ENCODE measurements at places on chromosomes 6 and 20. TPM values are rescaled to one million over a fixed set of nuclear protein-coding genes. Genes with fewer than 3 reads are reported as not detected.

DNA sequence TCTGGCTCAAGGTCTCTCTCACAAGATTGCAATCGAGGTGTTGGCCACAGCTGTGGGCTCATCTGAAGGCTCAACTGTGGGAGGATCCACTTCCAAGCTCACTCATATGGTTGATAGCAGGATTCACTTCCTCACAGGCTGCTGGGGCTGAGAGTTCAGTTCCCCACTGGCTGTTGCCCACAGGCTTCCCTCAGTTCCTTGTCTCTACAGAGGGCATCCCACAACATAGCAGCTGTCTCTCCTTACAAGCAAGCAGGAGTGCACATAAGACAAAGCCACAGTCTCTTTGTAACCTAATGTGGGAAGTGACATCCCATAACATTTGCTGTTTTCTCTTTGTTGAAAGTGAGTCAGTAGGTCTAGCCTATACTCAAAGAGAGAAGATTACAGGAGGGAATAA, 14.0 kb downstream of the SPATS1 start:
- H3K27ac ChIP-seq = no peak overlapping the region
- DNase-seq = no peak
- H3K4me1 ChIP-seq = no peaks in the 10 kb centered on the region
- no peak overlapping the region for H3K4me3 ChIP-seq

DNA sequence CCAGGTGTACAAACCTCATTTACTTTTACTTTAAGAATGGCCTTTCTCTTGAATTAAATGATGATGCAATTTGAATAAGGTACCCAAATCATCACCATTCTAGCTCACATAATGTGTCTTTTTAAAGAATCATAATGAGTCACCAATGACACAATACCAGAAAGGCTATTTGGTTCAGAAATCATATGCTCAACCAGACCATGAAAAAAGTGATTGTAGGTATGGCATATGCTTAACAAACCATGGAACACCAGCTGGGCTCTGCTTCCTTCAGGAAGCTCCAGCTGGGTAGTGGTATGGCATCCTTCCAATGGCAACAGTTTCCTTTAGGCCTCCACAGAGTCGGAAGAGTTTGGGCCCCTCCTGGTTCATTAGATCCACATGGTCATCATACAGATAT, 128.2 kb downstream of the FRK start:
- no peaks in the 10 kb centered on the region for H3K36me3 ChIP-seq
- no peak overlapping the region for H3K27ac ChIP-seq
- H3K4me3 ChIP-seq = no peak overlapping the region
- H3K4me1 ChIP-seq = no peaks in the 10 kb centered on the region
- H3K27me3 ChIP-seq = no peaks in the 10 kb centered on the region

GRCh38 chr6:4336778-4337442, 201.5 kb upstream of the ECI2 start:
- H3K4me3 ChIP-seq = no peak overlapping the region
- no peak for DNase-seq
- no peaks in the 10 kb centered on the region for H3K27me3 ChIP-seq
- no peaks in the 10 kb centered on the region for H3K36me3 ChIP-seq

- no peaks in the 10 kb centered on the region for H3K4me1 ChIP-seq
- no peaks in the 10 kb centered on the region for H3K27me3 ChIP-seq
- no peaks in the 10 kb centered on the region for H3K36me3 ChIP-seq
- H3K27ac ChIP-seq = no peak overlapping the region
- H3K4me3 ChIP-seq = no peak overlapping the region
Observed at GRCh38 chr6:127085181-127085580, 33.3 kb upstream of the RSPO3 start.

DNA sequence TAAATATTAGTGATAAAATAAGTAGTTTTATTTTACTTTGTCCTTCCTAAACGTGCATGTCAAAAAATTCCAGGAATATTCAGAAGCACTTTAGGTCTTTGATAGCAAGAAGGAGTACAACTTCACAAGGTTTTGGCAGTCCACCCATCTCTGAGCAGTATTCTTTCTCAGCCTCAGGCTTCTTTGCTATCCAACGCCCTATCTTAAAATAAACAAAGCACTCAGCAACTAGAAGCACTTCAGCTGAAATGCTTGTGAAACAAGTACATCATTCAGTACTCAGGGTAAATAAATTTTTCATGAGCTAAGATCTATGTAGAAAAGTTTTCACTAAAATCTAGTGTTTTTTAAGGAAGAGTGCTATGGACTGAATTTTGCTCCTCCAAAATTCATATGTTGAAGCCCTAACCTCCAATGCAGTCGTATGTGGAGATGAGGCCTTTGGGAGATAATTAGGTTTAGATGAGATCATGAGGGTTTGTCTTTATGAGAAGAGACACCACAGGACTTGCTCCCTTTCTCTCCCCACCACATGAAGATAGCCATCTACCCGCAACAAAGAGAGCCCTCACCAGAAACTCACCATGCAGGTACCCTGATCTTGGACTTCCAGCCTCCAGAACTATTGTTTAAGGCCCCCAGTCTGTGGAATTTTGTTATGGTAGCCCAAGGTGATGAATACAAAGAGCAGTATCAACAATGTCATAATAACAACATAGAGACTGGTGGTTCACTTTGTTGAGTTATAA, 539.1 kb downstream of the TFAP2A start:
- no peak overlapping the region for H3K4me3 ChIP-seq
- H3K27me3 ChIP-seq = no peaks in the 10 kb centered on the region
- H3K36me3 ChIP-seq = no peaks in the 10 kb centered on the region
- H3K4me1 ChIP-seq = no peaks in the 10 kb centered on the region
- DNase-seq = no peak
- H3K27ac ChIP-seq = no peak overlapping the region

- H3K27ac ChIP-seq = no peak overlapping the region
- H3K27me3 ChIP-seq = no peaks in the 10 kb centered on the region
- H3K4me1 ChIP-seq = no peaks in the 10 kb centered on the region
- no peaks in the 10 kb centered on the region for H3K36me3 ChIP-seq
- no peak overlapping the region for H3K4me3 ChIP-seq
Observed at GRCh38 chr6:164195278-164195941, 780.9 kb downstream of the QKI start.

RNF217 gene
- total RNA-seq = 51.6 TPM

GRCh38 chr6:33740794-33741193, 5.9 kb downstream of the IP6K3 start:
- peaks cover 19% of the 10 kb centered on the region for H3K4me1 ChIP-seq
- H3K4me3 ChIP-seq = no peak overlapping the region
- H3K27me3 ChIP-seq = peaks cover 15% of the 10 kb centered on the region

DNA sequence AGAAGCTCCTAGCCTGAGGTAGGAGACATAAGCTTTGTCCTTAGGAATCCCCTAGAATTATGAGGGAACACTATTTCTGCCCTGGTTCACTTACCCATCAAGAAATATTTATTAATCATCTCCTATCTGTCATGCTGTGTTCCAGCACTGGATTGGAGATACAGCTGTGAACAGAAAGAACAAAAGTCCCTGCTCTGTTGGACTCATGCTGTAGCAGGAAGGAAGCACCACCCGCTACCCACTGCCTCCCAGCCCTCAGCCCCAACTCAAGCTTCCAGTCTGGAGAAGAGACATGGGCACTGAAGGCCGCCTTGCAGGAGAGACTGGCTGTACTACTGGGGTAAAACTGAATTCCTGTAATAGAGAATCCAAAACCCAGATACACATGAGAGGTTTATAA, 78.0 kb downstream of the MDGA1 start:
- peaks cover 48% of the 10 kb centered on the region for H3K27me3 ChIP-seq
- DNase-seq = no peak
- no peak overlapping the region for H3K27ac ChIP-seq

SLC17A2 gene
- not detected for total RNA-seq

DNA sequence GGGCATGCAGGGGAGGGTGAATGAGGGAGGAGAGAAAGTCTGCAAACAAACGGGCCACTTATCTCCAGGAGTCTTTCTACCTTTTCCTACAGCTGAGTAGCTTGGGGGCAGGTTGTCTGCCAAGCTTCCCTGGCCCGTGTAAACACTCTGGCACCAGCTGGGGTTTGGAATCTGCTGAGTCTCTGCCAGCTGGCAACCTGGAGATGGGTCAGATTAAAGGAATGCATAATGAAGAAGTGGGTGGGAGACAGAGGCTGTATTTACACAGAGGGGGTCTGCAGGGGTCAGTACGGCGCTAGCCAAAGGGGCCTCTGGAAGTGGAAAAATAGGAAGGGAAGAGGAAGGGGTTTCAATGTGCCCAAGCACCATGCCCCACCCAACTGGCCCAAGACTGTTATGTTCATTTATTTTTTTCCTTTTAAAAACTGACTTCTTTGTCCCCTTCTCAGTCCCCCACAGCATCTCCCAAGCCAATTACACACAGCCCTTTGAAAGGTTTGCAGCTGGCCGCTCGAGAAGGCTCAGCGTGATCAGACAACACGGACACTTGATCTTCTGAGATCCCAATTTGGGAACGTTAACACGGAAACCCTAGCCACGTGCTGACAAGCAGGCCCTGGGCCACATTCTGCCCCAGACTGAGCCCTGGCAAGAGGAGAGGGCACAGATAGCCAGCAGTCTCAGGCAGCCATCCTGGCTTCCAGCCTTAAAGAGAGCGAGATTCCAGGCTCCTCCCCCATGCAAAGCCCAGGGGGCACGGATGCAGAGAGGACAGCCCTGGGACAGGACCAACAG, 25.2 kb downstream of the TRAM2 start:
- DNase-seq = no peak
- H3K4me1 ChIP-seq = peaks cover 47% of the 10 kb centered on the region
- peak overlapping the region; percentile 7 for H3K4me3 ChIP-seq

PLCG1 gene
- 87.5 TPM for total RNA-seq

DEFB119 gene
- not detected for total RNA-seq

ZBTB46 gene
- total RNA-seq = 3.4 TPM

KHDC1L gene
- not detected for total RNA-seq

- H3K27ac ChIP-seq = no peak overlapping the region
- DNase-seq = no peak
Observed at GRCh38 chr6:20814494-20814893, 280.2 kb downstream of the CDKAL1 start.

GRCh38 chr20:33830371-33830770, 19.2 kb downstream of the CHMP4B start:
- no peak overlapping the region for H3K4me3 ChIP-seq
- peaks cover 73% of the 10 kb centered on the region for H3K4me1 ChIP-seq
- H3K36me3 ChIP-seq = no peaks in the 10 kb centered on the region

GRCh38 chr6:136036601-136037000, 185.1 kb downstream of the PDE7B start:
- no peaks in the 10 kb centered on the region for H3K27me3 ChIP-seq
- no peak overlapping the region for H3K4me3 ChIP-seq
- H3K36me3 ChIP-seq = no peaks in the 10 kb centered on the region
- H3K27ac ChIP-seq = no peak overlapping the region
- H3K4me1 ChIP-seq = peaks cover 21% of the 10 kb centered on the region

GRCh38 chr6:145904391-145904790, 59.8 kb downstream of the SHPRH start:
- H3K4me3 ChIP-seq = no peak overlapping the region
- peaks cover 42% of the 10 kb centered on the region for H3K36me3 ChIP-seq
- H3K27ac ChIP-seq = no peak overlapping the region

COL12A1 gene
- total RNA-seq = 46.6 TPM

GRCh38 chr20:20369250-20370093, 1.6 kb downstream of the INSM1 start:
- peak overlapping the region; percentile 55 for H3K4me3 ChIP-seq
- no peak overlapping the region for H3K27ac ChIP-seq
- peaks cover 80% of the 10 kb centered on the region for H3K27me3 ChIP-seq

GRCh38 chr20:15188415-15188814, 851.0 kb upstream of the FLRT3 start:
- H3K36me3 ChIP-seq = no peaks in the 10 kb centered on the region
- H3K4me3 ChIP-seq = no peak overlapping the region
- H3K27me3 ChIP-seq = no peaks in the 10 kb centered on the region

DNA sequence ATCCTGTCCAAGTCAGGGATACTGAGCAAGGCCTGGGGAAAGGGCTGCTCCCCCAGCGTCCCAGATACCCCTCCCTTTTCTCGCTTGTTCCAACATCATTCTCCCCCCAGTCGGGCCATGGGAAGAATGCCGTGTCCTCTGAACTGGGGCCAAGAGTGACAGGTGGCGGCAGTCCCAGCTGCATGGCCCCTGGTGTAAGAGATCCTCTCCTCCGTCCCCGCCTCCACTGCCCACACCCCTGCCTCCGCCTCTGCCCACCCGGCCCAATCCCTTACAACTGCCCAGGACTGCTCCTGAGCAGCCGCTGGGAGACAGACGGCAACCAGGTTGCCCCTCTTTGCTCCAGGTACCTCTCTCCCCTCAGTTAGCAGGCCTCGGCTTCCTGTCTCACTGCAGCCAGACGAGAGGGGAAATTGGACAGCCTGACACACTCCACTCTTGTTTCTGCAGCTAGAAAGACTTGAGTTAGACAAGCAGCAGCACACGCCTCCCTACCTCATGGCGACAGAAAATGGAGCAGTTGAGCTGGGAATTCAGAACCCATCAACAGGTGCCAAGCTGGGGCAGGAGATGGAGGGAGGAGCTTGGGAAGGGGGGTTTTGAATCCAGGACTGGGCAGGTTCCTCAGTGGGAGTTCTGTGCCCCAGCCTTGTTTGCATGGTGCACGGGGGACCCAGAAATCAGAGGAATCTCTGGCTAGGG, at the start of gene MYLK2:
TSS of gene MYLK2 (plus strand) at position 274 of the 702 bp plus-strand sequence. CDS start at position 499, 225 bp downstream.
- no peak within 1 kb of the TSS for H3K27ac ChIP-seq
- H3K27me3 ChIP-seq = no peaks in the 10 kb centered on the region
- DNase-seq = peak; percentile 43
- peaks cover 16% of the 10 kb centered on the region for H3K4me1 ChIP-seq

- H3K27me3 ChIP-seq = no peaks in the 10 kb centered on the region
- H3K27ac ChIP-seq = peak overlapping the region; percentile 78
- peaks cover 97% of the 10 kb centered on the region for H3K36me3 ChIP-seq
Observed at GRCh38 chr20:44496976-44497375, 21.3 kb downstream of the TTPAL start.

- H3K4me3 ChIP-seq = peak overlapping the region; percentile 88
- no peak for DNase-seq
- peak overlapping the region; percentile 91 for H3K27ac ChIP-seq
- H3K36me3 ChIP-seq = no peaks in the 10 kb centered on the region
- H3K27me3 ChIP-seq = no peaks in the 10 kb centered on the region
- peaks cover 41% of the 10 kb centered on the region for H3K4me1 ChIP-seq
Observed at GRCh38 chr20:542777-543368, 717 bp downstream of the CSNK2A1 start.

MAK gene
- 0.49 TPM for total RNA-seq

- peaks cover 25% of the 10 kb centered on the region for H3K4me1 ChIP-seq
- H3K27me3 ChIP-seq = no peaks in the 10 kb centered on the region
- peak overlapping the region; percentile 40 for H3K27ac ChIP-seq
- no peak for DNase-seq
Observed at GRCh38 chr6:52596371-52597028, 19.6 kb upstream of the TRAM2 start.

DNA sequence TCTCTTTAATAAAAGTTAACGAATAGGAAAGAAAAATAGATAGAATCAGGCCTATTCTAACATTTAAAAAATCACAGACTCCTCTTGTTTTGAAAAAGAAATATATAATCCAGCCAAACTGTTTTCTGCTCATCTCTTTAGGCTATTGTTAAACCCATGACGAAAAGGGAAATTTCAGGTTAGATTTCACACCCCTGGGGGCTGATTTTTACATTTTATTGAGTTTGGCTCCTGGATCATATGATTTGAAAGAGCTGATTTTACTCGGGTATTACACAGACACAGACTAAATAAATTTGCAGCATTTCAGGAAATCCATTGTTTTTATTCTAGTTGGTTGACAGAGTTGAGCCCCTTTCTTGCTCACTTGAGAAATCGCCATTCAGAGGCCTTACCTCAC, 135.8 kb upstream of the HMGCLL1 start:
- no peak for DNase-seq
- no peaks in the 10 kb centered on the region for H3K4me1 ChIP-seq
- H3K36me3 ChIP-seq = no peaks in the 10 kb centered on the region
- H3K27ac ChIP-seq = no peak overlapping the region
- H3K27me3 ChIP-seq = no peaks in the 10 kb centered on the region
- no peak overlapping the region for H3K4me3 ChIP-seq

PLCB1 gene
- total RNA-seq = 6.1 TPM

MATN4 gene
- total RNA-seq = 0.25 TPM
